NCI-H1694 (cell line): ENCODE measurements at places on chromosomes 6 and 20.

- DNase-seq = no peak
Observed at GRCh38 chr6:148240461-148240840, 102.2 kb upstream of the SASH1 start.

DNA sequence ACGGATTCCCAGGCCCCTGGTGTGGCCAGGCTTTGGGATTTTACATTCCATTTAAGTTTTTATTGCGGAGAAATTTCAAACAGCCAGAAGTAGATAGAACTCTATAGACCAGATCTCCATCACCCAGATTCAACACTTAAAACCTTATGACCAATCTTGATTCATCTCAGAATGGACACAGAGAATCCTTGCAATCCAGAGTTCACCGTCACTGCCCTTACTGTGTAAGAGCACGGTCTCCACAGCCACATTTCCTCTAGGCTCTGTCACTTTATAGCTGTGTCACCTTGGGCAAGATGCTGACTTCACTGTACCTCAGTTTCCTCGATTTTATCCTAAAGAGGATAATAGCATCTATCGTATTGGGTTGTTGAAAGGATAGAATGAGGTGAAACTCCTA is 979 bp downstream of the ZNF133 start:
- no peak for DNase-seq

- no peak for DNase-seq
Observed at GRCh38 chr6:41887331-41887751, 7.8 kb downstream of the USP49 start.

GRCh38 chr6:3322366-3322890 is 63.7 kb downstream of the PSMG4 start:
- DNase-seq = no peak

DNA sequence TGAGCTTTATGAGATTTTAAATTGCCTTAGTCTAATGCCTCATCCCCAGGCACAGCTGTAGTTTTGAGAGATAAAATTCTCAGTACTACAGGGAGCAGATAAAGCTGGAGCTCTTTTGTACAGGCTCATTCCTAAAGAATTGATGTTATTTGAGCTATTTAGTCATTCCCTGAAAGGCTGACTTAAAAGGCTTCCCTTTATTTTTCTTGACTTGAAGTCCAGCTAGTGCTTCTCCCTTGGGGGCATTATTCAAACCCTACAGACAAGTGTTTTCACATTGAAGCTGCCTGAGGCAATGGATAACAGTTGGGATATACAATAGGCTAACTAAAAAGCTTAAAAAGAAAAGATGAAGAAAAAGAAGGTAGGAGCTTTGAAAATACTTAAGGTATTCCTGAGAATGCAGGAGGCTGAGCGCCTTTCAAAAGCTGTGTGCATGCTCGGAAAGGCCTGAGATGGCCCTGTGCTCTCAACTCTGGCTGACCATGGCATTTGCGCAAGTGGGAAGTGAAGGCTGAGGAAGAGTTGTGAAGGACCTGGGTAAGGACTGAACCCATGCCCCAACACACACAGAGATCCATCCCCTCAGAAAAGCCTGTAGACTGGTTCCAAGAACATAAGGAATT is 315.1 kb downstream of the SMOC2 start:
- DNase-seq = no peak

GRCh38 chr6:16700916-16701234 is 60.4 kb downstream of the ATXN1 start:
- no peak for DNase-seq

- DNase-seq = no peak
Observed at GRCh38 chr6:4189249-4189648, 53.9 kb upstream of the ECI2 start.

- DNase-seq = no peak
Observed at GRCh38 chr6:107655864-107656263, 165.9 kb downstream of the SOBP start.

- DNase-seq = no peak
Observed at GRCh38 chr6:130565696-130566095, 199.9 kb downstream of the TMEM200A start.

- no peak for DNase-seq
Observed at GRCh38 chr20:44776980-44777379, 31.3 kb downstream of the KCNK15 start.

DNA sequence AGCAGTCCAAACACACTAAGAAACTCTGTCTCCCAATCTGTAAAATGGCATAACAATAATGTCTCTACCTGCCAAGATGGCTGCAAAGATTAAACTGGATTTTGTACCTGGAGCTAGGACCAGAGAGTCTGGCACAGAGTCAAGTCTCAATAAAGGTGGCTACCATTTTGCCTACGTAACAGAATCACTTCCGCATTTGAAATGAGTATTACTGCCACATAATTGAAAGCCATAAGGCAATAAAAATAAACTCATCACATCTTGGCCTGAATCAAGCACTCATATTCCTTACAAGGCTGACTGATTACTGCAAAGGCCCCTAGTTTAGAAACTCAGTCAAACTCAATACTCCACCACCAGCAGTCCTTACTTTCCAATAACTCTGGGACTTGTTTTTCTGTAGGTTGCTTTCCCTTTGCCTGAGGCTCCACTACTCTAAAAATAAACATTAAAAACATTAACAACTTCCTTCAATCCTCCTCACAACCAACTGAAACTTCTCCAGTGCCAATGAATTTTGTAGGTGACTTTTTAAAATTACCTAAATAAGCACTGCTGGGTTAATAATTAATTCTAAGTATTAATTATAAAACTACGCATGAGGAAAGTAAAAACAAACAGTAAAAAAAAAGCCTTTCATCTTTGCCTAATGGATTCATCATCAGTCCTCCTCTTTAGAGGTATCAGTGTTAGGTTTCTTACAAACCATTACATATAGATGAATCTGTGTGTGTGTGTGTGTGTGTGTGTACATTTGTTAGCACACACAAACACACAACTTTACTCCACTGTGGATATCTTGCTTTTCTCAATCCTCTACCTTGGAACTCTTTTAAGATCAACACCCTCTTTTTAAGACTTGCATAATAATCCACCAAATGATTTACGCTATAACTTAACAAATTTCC is 3.7 kb downstream of the KIF16B start:
- DNase-seq = no peak

DNA sequence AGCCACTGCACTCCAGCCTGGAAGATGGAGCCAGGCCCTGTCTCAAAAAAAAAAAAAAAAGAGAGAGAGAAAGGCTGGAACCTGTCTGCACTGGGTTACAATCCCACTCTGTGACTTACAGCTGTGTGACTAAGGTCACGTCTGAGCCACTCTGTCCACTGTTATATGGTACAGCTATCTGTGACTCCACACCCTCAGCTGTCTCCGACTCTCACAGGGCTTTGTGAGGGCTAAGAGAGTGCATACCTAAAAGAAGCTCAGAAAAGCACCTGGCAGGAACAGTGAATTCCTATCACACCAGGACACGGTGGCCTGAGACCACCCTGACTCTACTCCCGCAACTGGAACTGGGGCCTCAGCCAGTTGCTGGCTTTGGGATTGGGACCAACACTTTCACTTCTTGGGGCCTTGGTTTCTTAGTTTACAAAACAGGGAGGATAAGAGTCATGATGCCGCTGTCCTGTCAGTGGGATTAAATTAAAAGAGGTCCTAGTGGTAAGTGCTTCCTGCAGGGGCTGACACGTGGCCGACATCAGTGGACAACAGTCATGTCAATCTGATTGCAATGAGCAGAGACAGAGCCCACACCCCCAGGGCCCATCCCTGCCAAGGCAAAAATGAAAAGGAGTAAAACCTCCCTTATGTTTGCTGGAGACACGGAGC is 5.7 kb upstream of the CD93 start:
- DNase-seq = no peak

DNA sequence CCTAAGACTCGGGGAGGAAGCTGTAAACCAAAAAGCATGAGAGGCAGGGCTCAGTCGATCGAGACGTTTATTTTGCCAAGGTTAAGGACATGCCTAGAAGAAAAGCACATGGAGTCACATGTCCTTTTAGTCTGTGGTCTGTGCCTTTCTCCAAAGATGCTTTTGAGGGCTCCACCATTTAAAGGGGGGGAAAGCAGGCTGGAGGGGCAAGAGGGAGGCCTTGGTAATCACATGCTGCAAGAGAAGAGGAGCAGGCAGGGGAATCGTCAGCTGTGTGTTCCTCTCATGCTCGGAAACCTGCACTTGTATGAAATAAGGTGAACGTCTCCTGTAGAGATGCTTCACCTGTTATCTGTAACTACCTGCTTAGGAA is 9.1 kb upstream of the YTHDF1 start:
- DNase-seq = no peak

DNA sequence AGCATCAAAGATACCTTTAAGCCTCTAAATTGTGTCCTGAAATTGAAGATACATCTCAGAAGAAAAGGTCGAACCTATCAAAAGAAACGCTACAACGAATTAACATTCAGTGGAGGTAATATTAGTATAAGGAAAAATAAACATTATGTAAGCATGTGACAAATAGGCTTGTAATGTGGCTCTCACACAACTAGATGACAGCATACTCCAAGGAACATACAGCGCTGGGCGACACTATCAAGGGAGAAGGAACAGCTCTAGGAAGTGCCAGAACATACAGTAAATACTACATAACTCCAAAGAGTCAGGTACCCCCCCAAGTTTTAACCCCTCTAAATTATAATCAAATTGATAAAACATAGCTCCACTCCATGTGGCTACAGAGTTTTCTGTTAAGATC is 103.5 kb downstream of the LAMP5 start:
- DNase-seq = peak; percentile 48

DNA sequence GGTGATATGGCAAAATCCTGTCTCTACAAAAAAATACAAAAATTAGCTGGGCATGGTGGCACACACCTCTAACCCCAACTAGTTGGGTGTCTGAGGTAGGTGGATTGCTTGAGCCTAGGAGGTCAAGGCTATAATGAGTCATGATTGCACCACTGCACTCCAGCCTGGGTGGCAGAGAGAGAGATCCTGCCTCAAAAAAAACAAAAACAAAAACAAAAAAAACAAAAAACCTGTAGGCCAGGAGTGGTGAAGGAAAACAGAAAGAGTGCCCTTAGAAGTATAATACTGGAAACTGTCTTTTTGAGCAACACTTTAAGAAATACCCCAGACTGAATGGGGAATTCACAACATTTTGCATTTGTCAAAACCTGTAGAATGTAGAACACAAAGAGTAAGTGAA is 85.3 kb downstream of the JARID2 start:
- DNase-seq = no peak

DNA sequence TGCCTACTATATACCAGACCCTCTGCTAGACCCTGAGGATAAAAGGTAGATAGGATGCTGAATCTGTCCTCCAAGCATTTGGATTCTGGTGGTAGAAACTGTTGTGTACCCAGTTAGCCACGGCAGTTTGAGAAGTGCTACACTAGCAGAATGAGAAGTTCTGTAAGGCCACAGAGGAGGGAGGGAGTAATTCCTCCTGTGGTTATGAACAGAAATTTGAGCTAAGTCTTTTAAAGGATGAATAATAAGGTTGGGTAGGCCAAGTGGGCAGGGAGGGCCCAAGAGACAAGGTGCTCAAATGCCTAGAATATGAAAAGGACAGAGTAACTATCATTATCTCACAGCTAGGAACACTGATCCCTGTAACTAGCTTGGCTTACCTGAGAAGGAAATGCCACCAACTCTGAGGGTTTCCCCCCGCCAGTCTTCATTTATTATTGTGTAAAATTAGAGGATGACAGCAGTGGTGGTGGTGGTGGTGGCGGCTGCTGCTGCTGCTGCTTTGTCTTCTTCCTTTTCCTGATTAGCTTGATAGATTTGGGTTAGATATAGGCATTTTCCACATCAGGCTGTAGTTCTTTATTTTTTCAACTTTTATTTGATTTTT is 243.3 kb downstream of the PRL start:
- DNase-seq = no peak

- DNase-seq = no peak
Observed at GRCh38 chr6:158686791-158687381, 37.0 kb downstream of the SYTL3 start.

- DNase-seq = no peak
Observed at GRCh38 chr6:105300090-105300489, 102.8 kb downstream of the PREP start.
